A172 (cell line): ENCODE measurements at places on chromosomes 6 and 20. TPM values are rescaled to one million over a fixed set of nuclear protein-coding genes. Genes with fewer than 3 reads are reported as not detected.

PDE10A gene
- 12.1 and 13.9 TPM in 2 replicates for total RNA-seq

DNA sequence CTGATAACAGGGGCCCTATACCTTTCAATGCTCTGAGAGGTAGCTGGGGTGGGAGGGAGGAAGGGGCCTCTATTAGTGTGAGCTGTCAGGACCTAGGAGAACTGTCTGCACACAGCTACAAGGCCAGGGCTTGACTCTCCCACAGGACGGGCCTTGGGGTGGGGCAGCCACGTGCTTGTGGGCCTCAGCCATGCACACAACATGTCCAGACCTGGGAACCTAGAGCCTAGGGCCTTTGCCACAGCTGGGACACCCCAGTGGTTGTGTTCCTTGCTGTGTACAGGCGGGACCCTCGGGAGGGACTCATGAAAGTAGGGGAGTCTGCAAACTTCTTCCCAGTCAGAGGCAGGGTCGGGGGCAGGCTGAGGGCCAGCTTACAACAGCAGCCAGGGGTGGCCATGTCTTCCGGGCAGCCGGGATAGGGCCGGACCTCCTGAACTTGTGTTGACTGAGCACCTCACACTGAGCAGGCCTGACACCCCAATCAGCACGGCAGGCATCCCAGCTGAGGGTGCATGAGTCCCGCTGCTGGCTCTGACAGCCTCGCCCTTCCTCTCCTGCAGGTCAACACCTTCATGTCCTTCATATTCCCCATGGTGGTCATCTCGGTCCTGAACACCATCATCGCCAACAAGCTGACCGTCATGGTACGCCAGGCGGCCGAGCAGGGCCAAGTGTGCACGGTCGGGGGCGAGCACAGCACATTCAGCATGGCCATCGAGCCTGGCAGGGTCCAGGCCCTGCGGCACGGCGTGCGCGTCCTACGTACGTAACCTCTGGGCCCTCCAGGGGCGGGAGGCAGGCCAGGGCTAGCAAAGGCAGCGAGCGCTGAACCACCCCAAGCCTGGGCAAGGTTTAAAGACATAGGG, 41.9 kb upstream of the MRGBP start:
- no peak for DNase-seq

- DNase-seq = no peak
Observed at GRCh38 chr6:149354009-149354408, 36.5 kb downstream of the TAB2 start.

GRCh38 chr6:166776571-166776970, 149.5 kb upstream of the RPS6KA2 start:
- DNase-seq = no peak

DEF6 gene
- not detected in 2 replicates for total RNA-seq

TPBG gene
- 12.4 and 17.7 TPM in 2 replicates for total RNA-seq

DNA sequence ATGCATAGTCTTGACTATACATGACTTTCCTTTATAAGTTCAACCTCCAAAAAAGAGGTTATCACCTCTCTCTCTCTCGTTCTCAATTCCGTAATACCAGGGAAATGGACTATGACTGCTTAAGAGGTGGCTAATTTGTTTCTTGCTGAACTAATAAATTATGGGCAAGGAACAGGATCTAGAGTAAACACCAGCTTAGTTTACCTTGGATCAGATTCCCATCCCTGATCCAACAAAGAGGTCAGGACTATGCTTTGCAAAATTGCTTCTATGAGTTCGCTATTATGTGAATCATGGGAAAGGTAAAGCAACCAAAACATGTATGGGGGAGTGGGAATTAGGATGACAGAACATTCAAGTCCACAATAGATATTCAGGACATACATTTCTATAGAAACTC, 630.7 kb downstream of the HACE1 start:
- no peak for DNase-seq

MKKS gene
- 9.8 and 11.2 TPM in 2 replicates for total RNA-seq

GRCh38 chr20:20344476-20344875, 23.4 kb upstream of the INSM1 start:
- DNase-seq = no peak

HBS1L gene
- 157 and 160 TPM in 2 replicates for total RNA-seq

DNA sequence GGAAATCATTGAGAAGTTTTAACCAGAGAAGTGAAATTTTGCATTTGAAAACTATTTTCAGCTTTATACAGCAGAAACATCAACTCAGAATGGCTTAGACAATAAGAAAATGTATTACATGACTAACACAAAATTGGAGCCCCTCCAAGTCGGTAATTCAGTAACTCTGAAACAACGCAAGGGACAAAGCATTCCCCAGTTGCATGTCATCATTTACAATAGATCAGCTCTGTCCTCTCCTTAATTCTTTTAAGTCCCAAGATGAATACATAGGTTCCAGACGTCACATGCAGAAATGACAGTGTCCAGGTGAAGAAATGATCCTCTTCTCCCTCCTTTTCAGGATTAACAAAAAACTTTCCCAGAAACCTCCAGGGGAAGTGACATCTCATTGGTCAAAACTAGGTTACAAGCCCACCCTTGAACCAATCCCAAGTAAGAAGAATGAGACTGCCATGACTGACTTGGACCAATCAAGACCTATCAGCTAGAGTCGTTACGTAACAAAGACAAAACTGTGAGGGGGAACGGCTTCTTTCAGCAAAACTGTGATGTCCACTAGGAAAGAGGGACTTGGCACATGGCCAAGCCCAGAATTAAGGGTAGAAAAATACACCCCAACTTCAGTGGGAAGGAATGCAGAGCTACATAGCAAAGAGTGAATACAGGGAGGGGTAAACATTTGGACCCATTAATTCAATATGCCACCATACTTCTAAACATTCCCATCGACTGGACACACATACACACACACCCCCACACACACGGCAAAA, 149.8 kb upstream of the PRND start:
- DNase-seq = no peak

- DNase-seq = peak; percentile 32
Observed at GRCh38 chr20:37526839-37527637, 638 bp downstream of the BLCAP start.

LPIN3 gene
- 3.4 TPM in 2 replicates for total RNA-seq

- no peak for DNase-seq
Observed at GRCh38 chr6:113676968-113677367, 180.2 kb upstream of the MARCKS start.

HFE gene
- 15.6 and 17.0 TPM in 2 replicates for total RNA-seq

GRCh38 chr6:148757944-148758480, 11.2 kb downstream of the UST start:
- no peak for DNase-seq
